Breast epithelium (tissue), 4 donors: ENCODE measurements at places on chromosomes 5 and 9. TPM values are rescaled to one million over a fixed set of nuclear protein-coding genes. Genes with fewer than 3 reads are reported as not detected.

PCA3 gene
- total RNA-seq: not detected

ARID3C gene
- total RNA-seq: not detected

ISL1 gene
- total RNA-seq: not detected

- no peak for DNase-seq
Measured at GRCh38 chr5:139742173-139742903, 53.3 kb upstream of the PSD2 start.
